ENCODE measurements at places on chromosomes 12 and 14.

- no peak for DNase-seq
- H3K4me3 ChIP-seq: no peak overlapping the region
- H3K27me3 ChIP-seq: peaks cover 38% of the 10 kb centered on the region
- no peak overlapping the region for H3K27ac ChIP-seq
- H3K4me1 ChIP-seq: no peaks in the 10 kb centered on the region
Measured at GRCh38 chr12:107129315-107129930, 36.1 kb upstream of the CRY1 start.

GRCh38 chr12:49296034-49296835 lies 1.3 kb downstream of the PRPH start:
- H3K4me3 ChIP-seq: peak overlapping the region; percentile 60
- peak; percentile 74 for DNase-seq
- H3K27ac ChIP-seq: no peak overlapping the region
- H3K4me1 ChIP-seq: peaks cover 23% of the 10 kb centered on the region
- peaks cover 24% of the 10 kb centered on the region for H3K27me3 ChIP-seq
- peaks cover 11% of the 10 kb centered on the region for H3K36me3 ChIP-seq

DNA sequence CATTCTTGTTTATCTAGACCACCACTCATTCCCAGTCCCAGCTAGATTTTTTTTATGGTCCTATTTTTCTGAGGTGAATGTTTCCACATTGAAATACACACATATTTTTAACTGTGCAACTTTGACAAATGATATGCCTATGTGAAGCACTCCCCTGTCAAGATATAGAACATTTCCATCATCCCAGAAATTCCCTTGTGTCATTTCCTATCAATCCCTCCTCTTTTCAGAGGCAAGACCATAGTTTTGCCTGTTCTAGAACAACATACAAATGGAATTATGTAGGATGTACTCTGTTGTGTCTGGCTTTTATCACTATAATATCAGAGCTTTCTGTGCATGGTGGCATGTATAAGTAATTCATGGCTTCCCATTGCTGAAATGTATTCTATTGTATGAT lies 32.7 kb downstream of the TMEM19 start:
- H3K27me3 ChIP-seq: no peaks in the 10 kb centered on the region
- no peak overlapping the region for H3K4me3 ChIP-seq
- H3K4me1 ChIP-seq: peaks cover 10% of the 10 kb centered on the region
- DNase-seq: no peak
- H3K36me3 ChIP-seq: no peaks in the 10 kb centered on the region

- H3K27ac ChIP-seq: no peak overlapping the region
- H3K4me3 ChIP-seq: no peak overlapping the region
- H3K36me3 ChIP-seq: no peaks in the 10 kb centered on the region
- DNase-seq: peak; percentile 12
- H3K27me3 ChIP-seq: no peaks in the 10 kb centered on the region
- H3K4me1 ChIP-seq: no peaks in the 10 kb centered on the region
Measured at GRCh38 chr14:81062816-81063215, 107.4 kb downstream of the TSHR start.

DNA sequence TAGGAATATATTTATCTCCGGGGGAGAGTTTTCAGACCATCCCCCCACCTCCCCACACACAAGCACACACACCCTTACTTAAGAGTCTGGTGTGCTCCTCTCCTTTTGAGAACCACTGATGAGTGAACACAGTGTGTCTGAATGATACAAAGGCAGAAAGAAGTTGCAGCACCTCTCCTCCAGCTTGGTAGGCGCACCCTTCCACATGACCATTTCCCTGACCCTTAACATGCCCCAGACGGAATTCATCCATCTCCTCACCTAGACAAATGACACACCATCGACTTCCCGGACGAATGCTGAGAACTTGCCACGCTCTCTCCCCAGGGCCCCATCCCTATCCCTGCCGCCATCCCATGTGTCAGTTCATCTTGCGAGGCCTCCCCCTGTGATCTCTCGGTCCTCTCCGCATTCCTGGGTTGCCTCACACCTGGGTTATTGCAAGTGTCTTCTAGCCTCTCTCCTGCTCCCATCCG lies 3.9 kb downstream of the TNFRSF1A start:
- H3K4me1 ChIP-seq: peaks cover 41% of the 10 kb centered on the region
- no peak overlapping the region for H3K4me3 ChIP-seq
- H3K27me3 ChIP-seq: no peaks in the 10 kb centered on the region
- no peak for DNase-seq
- H3K36me3 ChIP-seq: peaks cover 21% of the 10 kb centered on the region
- H3K27ac ChIP-seq: no peak overlapping the region

Measured in Calu3 (cell line).